Cardiac fibroblast (primary cell): ENCODE measurements at places on chromosomes 13 and 19.

DNA sequence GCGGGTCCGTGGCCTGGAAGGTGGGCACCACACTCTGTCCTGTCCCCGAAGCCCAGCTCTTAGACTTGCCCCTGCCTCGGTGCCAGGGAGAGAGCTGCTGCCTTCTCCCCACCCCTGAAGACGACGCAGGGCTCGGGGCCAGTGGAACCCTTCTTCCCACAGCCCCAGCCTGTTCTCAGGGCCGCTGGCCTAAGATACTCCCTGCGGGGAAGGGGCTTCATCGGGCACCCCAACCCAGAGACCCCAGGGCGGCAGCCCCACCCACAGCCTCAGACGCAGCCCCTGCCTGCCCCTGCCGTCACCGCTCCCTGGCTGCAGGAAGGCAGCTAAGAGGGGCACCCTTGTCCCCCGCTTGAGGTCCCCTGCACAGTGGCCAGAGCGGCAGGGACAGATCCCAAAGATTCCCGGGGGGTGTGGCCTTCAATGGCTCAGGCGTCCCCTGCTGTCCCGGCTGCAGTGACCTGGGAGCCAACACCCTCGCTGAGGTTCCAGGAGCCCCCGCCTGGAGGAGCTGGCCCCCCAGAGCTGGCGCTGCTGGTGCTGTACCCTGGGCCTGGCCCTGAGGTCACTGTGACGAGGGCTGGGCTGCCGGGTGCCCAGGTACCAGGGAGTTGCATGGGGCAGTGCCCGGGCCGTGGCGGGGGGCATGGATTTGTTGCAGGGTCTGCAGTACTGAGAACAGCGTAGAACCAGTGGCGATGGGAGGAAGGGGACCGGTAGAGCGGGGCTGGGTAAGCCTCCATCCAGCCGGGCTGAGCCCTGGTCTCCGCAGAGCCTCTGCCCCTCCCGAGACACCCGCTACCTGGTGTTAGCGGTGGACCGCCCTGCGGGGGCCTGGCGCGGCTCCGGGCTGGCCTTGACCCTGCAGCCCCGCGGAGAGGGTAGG, 1.0 kb downstream of the AMH start:
- no peak for DNase-seq

DNA sequence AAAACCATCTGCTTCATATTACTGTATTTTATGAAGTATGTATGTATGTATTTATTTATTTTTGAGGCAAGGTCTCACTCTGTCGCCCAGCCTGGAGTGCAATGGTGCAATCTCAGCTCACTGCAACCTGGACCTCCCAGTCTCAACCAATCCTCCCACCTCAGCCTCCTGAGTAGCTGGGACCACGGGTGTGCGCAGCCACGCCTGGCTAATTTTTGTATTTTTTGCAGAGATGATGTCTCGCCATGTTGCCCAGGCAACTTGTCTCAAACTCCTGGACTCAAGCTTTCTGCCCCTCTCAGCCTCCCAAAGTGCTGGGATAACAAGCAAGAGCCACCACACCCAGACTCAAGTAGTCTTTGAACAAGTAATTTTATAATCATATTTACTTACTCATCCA, 5.5 kb downstream of the KATNAL1 start:
- DNase-seq, result no peak

DNA sequence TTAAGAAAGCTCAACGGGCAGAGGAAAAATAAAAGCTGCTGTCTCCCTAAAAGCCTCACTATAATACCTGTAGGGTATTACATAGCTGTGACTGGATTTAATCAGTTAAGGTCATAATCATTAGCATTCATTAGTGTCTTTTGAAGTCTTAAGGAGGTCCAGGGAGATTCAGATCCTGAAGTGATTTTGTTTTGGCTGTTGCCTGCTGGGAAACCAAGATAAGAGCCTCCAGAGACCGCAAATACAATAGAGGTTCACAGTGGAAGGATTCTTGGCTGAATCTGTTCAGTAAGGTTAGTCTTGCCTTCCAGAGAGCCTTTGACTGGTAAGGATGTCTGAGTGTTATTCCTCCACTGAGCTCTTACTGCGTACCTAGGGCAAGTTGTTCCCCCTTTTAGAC, 54.0 kb upstream of the TNFRSF19 start:
- no peak for DNase-seq

DNA sequence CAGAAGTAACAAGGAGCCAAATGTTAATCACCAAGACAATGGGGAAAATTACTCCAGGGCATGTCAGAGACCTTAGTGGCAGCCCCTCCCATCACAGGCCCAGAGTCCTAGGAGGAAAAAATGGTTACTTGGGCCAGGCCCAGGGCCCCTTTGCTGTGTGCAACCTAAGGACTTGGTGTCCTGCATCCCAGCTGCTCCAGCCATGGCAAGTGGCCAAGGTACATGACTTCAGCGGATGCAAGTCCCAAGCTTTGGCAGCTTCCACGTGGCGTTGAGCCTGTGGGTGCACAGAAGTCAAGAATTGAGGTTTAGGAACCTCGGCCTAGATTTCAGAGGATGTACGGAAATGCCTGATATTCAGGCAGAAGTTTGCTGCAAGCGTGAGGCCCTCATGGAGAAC, 46.7 kb downstream of the OR10H4 start:
- no peak for DNase-seq

- no peak for DNase-seq
These were observed 4.2 kb downstream of the TRAPPC6A start for GRCh38 chr19:45173816-45174215.
